ENCODE measurements at places on chromosomes 2 and 18.

- no peak for DNase-seq
These were observed 126.5 kb downstream of the TTC32 start for GRCh38 chr2:19775315-19775714.

- DNase-seq, result no peak
These were observed 85.2 kb downstream of the RBMS1 start for GRCh38 chr2:160408173-160408958.

- peak; percentile 93 for DNase-seq
These were observed 77.0 kb upstream of the SERTAD2 start for GRCh38 chr2:64730551-64731262.

GRCh38 chr2:172864182-172864581 lies 128.5 kb downstream of the RAPGEF4 start:
- peak; percentile 65 for DNase-seq

DNA sequence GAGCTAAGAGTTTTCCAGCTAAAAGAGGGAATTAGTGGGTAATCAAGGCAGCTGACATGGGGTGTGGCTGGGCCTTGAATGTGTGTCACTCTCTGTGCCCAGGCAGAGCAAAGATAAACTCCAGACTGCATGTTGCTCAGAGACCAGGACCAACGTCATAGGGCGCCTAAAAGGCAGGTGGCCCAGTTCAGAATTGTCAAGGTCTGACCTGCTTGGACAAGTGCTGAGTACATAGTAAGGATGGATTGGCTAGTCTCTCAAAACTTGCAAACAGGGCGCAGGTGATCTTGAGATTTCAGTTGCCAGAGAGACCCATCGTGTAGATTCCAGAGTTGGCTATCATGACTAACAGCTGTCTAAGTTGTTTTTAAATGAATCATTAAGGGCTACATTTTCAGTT lies 19.0 kb downstream of the CLUL1 start:
- no peak for DNase-seq

GRCh38 chr2:179622112-179622511 lies 239.3 kb downstream of the ZNF385B start:
- no peak for DNase-seq

- DNase-seq, result no peak
These were observed 28.4 kb upstream of the TET3 start for GRCh38 chr2:73956218-73956865.

- DNase-seq, result peak; percentile 58
These were observed 76.9 kb downstream of the KIAA2012 start for GRCh38 chr2:202149936-202150335.

GRCh38 chr18:2102022-2102421 lies 469.3 kb downstream of the METTL4 start:
- DNase-seq, result no peak

- no peak for DNase-seq
These were observed 151.5 kb downstream of the INHBB start for GRCh38 chr2:120497261-120497977.

DNA sequence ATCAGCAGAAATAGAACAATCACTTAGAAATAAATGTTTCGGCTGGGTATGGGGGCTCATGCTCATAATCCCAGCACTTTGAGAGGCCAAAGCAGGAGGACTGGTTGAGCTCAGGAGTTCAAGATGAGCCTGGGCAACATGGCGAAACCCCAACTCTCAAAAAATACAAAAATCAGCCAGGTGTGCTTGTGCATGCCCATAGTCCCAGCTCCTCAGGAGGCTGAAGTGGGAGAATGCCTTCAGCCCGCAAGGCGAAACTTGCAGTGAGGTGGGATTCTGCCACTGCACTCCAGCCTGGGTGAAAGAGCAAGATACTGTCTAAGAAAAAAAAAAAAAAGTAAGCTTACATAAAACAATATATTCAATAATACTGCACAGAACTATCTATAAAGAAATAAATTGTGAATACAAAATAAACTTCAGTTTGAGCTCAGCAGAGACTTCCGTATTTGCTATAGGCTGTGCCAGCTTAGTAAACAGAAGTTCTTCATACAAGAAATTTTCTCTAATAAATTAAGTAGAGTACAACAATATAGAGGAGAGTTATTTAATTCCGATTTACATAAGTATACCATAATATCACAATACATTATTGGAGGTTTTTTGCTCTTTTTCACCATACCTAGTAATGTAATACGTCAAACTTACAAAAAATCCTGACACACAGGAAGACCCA lies 43.6 kb downstream of the SRBD1 start:
- no peak for DNase-seq

- DNase-seq, result peak; percentile 43
These were observed 135.3 kb downstream of the PARD3B start for GRCh38 chr2:204680576-204680975.

DNA sequence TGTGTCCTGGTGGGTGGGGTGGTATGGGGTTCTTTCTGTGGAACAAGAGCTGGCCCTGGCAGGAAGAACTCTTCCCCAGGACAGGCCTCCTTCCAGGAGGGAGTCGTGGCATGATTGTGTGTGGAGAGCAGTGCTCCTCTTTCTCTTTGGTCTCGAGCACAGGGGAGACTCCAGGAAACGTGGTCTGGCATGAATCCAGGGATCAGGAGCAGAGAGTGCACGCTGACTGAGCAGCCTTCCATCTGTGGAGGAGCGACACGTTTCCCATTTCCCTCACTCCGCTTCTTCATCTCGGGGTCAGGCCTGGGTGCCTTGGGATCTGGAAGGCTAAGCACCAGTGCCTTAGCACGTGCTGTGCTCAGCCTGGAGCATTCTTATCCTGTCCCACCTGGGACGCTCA lies 132.0 kb upstream of the HDAC4 start:
- DNase-seq, result no peak

DNA sequence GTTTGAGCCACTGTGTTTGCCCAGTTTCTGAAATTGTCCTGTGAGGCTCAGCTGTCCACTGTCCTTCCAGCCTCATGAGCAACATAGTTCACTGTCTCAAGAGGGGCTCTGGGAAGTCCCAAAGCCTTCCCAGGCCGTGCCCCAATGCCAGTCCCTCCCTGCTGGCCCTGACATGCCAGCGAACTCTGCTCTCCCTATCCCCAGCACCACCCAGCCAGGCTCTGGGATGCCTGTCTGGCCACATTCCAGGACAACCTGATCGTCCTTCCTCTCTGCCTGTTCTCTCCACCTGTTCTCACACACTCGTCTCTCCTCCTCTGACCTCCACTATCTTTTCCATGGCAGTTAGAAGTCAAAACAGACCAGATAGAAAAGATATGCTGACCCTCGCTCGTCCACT lies 278.0 kb upstream of the ID2 start:
- DNase-seq, result no peak

GRCh38 chr2:20578895-20579825 lies 71.7 kb downstream of the HS1BP3 start:
- DNase-seq, result peak; percentile 97

Data from fibroblast of the aortic adventitia (primary cell).